ENCODE measurements at places on chromosomes 4 and X. TPM values are rescaled to one million over a fixed set of nuclear protein-coding genes. Genes with fewer than 3 reads are reported as not detected.
A peak's percentile ranks its signal among the peaks of the same experiment; 100 is the strongest.

DNA sequence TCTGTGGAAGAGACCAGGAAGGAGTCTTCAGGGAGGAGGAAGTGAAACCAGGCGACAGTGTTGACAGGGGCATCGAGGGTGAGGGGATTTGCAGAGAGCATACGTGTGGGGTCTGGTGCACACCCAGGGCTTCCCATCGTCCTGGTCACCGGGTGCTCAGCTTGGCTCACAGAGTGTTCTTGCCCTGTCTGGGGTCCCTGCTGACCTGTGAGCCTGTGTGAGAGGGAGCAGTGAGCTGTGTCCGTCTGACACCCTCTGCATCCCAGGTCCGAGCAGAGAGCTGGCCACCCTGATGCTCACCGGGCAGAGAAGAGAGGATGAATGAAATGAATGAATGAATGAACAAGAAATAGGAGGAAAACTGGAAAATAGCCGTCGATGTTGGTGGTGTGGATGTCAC lies 46.5 kb downstream of the CPZ start:
- no peak for DNase-seq

- no peak for DNase-seq
Observed at GRCh38 chr4:125168531-125168930, 146.2 kb upstream of the FAT4 start.

- peak; percentile 53 for DNase-seq
Observed at GRCh38 chr4:124970011-124970410, 257.5 kb upstream of the ANKRD50 start.

DNA sequence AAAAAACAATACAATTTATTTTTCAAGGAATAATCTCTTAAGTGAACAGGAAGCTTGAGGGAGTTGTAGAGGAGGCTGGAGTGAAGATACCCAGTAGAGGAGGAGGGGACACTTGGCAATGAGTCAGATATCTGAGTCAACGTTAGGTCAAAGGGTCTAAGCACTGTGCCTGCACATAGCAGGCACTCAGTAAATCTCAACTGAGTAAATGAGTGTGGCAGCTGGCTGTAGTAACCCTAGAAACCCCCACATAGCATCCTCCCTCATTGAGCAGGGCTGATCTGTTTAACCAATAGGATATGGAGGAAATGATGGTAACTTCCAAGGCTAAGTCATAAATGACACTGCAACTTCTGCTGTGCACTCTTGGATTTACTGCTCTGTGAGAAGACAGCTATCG lies 186.0 kb upstream of the FAM241A start:
- DNase-seq, result no peak

DNA sequence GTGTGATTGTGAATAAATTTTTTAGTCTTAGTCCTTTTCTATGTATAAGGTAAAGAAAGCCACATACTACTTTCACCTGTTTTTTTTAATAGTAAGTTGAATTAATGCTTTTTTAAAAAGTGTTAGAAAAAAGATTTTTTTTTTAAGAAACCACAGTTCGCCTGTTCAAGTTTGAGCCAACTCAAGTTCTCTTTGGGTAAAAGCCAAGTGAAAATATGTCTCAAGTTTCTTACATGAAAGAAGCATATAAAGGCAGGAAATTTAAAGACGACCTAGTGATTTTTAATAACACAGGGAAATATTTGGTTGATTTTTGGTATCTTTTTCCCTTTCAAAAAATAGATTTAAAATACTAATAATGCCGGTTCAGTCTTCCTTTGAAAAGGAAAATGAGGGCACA lies 369.9 kb upstream of the NR3C2 start:
- peak; percentile 36 for DNase-seq

DNA sequence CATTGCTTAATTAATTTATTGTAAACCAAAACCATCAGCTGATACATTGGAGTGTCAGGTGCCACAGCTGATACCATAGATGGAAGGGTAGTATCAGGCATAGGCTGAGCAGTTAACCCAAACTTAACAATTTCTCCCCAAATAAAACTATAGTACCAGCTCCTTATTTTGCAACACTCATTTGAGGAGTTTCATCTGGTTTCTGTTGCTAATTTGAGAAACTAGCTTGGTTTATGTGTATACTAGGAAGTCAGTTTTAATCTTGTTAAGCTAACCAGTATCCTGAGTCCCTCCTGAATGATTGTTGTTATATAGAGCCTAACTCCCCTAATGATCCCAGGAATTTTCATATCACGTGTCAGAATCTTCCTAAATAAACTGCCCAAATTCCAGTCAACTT lies 12.7 kb downstream of the DCAF16 start:
- no peak for DNase-seq

- peak; percentile 0 for DNase-seq
Observed at GRCh38 chrX:96182366-96182765, 502.3 kb upstream of the DIAPH2 start.

DNA sequence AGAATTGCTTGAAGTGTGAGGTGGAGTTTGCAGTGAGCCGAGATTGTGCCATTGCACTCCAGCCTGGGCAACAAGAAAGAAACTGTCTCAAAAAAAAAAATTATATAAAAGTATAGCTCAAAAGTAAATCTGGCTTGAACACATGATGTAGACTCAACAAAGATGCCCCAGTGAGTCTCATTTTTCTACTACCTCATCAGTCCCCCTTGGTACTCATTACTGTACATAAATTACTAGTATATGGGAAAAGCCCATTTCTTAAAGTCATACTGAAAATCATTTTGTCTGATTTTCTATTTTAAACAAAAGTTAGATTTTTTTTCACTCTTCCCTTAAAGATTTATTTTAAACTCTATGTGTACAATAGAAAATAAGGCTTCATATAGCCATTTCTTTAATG lies 39.2 kb downstream of the FAM241A start:
- no peak for DNase-seq

- DNase-seq, result peak; percentile 96
Observed at GRCh38 chr4:54085284-54085683, 14.7 kb upstream of the GSX2 start.

GRCh38 chrX:142711796-142712290 lies 313.9 kb upstream of the SPANXN4 start:
- no peak for DNase-seq

DNA sequence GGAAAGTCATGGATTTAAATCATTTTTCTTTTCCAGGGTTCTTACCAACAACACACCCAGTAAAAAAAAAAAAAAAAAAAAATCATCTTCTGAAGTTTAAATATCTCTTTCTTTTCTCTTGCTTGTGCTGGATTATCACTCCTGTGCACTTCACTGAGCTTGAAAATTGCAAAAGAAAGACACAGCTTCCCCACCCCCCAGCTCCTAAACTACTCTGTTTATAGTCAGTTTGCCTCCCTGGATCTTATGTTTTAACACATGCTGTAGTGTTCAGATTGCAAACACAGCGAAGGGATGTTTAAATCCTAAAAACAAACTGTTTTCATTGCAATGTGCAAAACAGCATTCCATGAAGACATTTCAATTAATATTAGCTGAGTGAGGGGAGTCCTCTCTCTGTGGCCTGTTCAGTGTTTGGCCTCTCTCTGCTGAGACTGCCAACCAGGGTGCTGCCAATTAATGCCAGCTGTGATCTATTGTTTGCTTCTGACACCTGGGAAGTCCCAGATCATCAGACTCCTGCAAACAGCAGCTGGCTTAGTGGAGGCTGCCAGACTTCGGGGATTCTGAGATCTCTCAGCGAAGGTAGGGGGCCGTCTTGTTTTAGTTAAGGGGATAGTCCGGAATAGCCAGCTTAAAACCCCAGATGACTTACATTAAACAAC lies 171.1 kb upstream of the PITX2 start:
- peak; percentile 46 for DNase-seq

GRCh38 chrX:14412686-14413085 lies 116.7 kb upstream of the GLRA2 start:
- no peak for DNase-seq

DNA sequence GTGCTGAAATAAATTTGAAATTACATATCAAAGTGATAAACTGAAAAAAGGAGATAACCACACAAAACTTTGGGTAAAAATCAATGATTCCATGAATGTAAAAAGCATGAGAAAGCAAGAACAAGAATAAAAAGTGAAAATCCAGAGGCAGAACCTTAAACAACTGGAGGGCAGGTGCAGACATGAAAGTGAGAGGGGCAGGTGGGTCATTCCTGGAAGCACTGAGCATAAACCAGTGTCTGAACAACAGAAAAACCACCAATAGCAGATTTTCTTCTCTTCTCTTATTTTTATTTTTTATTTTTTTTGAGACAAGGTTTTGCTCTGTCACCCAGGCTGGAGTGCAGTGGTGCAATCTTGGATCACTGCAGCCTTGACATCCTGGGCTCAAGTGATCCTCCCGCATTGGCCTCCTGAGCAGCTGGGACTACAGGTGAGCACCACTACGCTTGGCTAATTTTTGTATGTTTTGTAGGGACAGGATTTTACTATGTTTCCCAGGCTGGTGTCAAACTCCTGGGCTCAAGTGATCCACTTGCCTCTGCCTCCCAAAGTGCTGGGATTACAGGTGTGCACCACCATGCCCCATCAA lies 46.8 kb upstream of the GPR78 start:
- no peak for DNase-seq

DNA sequence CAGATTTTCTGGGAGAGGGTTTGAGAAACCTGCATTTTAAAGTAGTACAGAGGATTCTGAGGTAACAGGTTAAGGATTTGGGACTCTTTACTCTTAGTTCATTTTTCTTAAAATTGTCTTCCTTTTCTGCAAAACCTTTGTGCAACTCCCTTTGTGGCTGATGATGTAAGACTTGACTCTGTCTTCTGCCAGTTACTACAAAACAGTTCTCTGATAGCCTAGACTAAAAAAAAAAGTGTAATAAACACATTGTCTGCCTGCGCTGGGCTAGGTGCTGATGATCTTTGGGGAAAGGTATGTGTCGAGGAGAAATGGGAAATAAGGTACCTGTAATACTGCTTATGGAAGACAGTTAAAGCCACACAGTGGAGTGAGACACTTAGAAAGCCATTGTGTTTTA lies 28.7 kb downstream of the IL13RA1 start:
- DNase-seq, result no peak

DNA sequence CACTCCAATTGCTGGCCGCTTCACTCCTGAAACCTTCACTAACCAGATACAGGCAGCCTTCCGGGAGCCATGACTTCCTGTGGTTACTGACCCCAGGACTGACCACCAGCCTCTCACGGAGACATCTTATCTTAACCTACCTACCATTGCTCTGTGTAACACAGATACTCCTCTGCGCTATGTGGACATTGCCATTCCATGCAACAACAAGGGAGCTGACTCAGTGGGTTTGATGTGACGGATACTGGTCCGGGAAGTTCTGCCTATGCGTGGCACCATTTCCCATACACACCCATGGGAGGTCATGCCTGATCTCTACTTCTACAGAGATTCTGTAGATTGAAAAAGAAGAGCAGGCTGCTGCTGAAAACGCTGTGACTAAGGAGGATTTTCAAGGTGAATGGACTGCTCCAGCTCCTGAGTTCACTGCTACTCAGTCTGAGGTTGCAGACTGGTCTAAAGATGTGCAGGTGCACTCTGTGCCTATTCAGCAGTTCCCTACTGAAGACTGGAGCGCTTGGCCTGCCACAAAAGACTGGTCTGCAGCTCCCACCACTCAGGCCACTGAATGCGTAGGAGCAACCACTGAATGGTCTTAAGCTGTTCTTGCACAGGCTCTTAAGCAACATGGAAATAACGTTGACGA lies 35.8 kb upstream of the PRDM8 start:
- DNase-seq, result no peak

DNA sequence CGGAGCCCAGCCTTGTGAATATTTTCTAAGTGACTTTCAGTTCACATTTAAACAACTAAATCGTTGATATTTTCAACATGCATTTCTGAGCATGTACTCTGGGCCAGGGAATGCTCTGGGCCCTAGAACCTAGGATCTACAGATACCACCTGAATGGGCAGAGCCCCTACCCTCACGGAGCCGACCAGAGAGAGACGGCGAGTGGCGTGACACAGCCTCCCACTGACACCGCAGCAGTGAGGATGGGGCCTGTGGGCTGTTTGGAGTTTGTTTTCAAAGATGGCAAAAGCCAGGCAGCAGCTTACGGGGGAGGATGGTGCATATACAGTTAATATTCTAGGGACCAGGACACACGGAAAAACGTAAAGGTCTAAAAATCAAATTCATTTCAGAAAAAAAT lies 17.7 kb downstream of the NELFA start:
- no peak for DNase-seq

- peak; percentile 0 for DNase-seq
Observed at GRCh38 chrX:133294126-133294525, 76.0 kb upstream of the TFDP3 start.

- DNase-seq, result no peak
Observed at GRCh38 chr4:7426525-7427171, 8.1 kb downstream of the PSAPL1 start.

DNA sequence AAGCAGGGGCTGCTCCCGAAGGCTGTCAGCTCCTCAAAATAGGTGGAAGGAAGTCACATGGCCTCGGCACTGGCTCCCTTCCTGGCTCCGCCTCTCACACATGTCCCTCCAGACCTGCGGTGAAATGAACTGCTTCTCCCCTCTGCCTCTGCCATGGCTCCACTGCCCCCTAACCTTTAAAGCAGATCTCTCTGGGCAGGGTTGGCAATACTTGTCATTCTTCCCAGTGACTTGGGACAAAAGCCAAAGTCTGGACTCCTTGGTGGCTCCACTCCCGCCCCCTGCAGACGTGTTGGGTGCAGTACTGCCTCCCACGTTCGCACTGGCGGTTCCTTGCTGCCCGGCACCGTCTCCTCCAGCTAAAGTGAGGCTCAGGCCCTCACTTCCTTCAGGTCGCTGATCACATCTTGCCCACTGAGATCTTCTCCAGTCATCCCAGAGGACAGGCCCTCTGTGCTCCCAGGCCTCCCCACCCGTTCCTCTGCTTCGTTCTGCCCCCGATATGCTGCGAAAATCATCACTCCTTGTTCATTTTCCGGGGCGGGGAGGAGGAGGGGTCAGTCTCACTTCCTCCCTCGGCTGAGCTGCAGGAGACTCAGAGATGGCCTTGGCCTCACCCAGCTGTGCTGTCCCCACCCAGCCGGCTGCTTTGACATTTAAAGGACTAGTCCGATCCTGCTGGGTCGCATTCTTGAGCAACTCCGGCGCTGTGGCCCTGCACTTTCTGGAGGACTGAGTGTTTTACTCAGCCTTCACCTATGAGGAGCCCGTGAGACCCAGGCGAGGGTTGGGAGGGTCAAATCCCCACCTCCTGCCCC lies 97.4 kb downstream of the PHKA2 start:
- peak; percentile 88 for DNase-seq

The CXCL1 gene
- total RNA-seq, result 3.6 TPM

The PAK3 gene
- total RNA-seq, result not detected

The PPP1R2C gene
- total RNA-seq, result not detected

The XPNPEP2 gene
- not detected for total RNA-seq

The SSX2 gene
- not detected for total RNA-seq

The F8A2 gene
- total RNA-seq, result not detected

The MAMLD1 gene
- 3.0 TPM for total RNA-seq

The TRIM60 gene
- total RNA-seq, result not detected

The SLC4A4 gene
- 13.3 TPM for total RNA-seq
